Breast epithelium (tissue), 4 donors: ENCODE measurements at places on chromosomes 1 and 21. TPM values are rescaled to one million over a fixed set of nuclear protein-coding genes. Genes with fewer than 3 reads are reported as not detected.

- peak; percentile 64 for DNase-seq
Observed at GRCh38 chr1:201508809-201509208, 1.9 kb upstream of the CSRP1 start.

GRCh38 chr1:240031414-240031813 is 60.3 kb upstream of the FMN2 start:
- no peak for DNase-seq

GRCh38 chr1:163444665-163445064 is 122.9 kb downstream of the NUF2 start:
- no peak for DNase-seq

GRCh38 chr1:14740016-14740415 is 141.5 kb downstream of the KAZN start:
- no peak for DNase-seq

CLDN19 gene
- not detected for total RNA-seq

GRCh38 chr1:14696761-14697160 is 98.3 kb downstream of the KAZN start:
- no peak for DNase-seq

DNA sequence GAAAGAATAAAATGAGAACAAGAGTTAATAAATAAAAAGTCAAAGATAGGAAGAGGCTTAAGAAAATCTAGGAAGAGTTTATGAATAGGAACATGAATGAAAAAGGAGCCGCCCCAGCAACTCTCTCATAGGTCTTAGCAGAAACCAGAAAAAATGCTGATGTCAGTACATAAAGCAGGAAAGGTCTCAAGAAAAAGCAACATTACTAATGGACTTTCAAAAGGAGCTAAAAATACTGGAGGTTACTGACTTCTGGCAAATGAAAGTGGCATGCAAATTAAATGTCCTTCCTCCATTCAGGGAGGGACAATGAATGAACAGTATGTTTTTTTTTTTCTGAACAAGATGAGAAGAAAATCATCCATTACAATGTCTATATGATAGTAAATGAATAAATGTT is 387.6 kb downstream of the BRINP2 start:
- DNase-seq: no peak

DNA sequence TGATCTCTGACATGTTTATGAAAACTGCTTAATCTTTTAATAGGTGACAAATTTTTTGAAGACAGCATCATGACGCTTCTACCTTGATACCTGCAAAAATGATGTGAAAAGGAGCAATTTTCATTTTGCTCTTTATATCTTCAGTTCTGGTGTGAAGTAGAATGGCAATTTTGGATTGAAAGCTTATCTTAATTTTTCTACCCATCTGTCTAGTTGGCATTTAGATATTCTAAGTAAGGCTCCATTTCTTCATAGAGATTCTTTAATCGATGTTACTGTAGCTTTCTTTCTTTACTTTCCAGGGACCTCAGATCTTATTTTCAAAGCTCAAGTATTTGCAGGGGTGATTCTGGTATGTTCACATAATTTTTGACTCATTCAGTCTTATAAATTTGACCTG is 32.3 kb upstream of the GPR52 start:
- no peak for DNase-seq

GRCh38 chr1:105419030-105419429 is 1637.4 kb upstream of the PRMT6 start:
- DNase-seq: no peak

DNA sequence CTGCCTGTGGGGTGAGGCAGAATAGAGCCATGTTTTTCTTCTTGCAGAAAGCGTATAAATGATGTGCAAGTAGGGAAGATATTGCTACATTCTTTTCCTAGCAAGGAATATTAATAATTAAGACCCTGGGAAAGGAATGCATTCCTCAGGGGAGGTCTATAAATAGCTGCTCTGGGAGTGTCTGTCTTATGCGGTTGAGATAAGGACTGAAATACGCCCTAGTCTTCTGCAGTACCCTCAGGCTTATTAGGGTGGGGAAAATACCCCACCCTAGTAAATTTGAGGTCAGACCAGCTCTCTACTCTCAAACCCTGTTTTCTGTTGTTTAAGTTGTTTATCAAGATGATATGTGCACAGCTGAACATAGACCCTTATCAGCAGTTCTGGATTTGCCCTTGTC is 155.9 kb upstream of the HMCN1 start:
- DNase-seq: no peak

TNNI3K gene
- 2.5 TPM for total RNA-seq

HCRTR1 gene
- total RNA-seq: not detected

DNA sequence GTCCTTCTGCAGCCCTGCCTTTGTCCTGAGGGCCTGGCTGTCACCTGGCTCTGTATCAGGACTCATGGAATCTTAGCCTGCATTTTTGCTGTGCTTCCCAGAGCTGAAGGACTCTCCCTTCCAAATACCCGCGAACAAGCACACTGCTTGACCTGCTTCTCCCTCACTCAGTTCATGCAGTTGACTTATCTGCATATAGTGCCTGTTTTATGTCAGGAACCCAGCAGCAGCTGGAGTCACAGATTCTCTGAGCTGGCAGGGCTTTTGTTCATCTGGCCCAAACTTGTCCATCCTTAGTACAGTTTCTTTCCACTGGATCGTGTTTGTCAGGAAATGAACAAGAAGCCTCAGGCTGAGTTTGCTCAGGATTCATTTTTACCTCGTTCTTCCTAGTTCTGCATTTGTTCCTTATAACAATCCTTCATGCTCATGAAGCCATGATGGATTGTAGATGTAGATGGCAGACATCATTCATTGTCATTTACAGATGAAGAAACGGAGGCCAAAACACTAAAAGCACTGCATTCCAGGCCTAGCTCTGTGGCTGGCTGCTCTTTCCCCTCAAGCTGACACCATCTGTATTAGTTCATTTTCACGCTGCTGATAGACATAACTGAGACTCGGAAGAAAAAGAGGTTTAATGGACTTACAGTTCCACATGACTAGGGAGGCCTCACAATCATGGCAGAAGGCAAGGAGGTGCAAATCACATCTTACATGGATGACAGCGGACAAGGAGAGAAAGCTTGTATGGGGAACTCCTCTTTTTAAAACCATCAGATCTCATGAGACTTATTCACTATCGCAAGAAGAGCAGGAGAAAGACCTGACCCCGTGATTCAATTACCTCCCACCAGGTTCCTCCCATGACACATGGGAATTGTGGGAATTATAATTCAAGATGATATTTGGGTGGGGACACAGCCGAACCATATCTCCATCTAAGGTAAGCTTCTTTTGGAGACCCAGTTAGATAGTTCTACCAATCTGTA is 150.9 kb downstream of the HIVEP3 start:
- DNase-seq: peak; percentile 54

- DNase-seq: peak; percentile 73
Observed at GRCh38 chr1:156122519-156123355, 8.2 kb downstream of the LMNA start.

TFB2M gene
- 13.4 TPM for total RNA-seq
